Stimulated activated CD4-positive, alpha-beta T cell treated with anti-CD3 and anti-CD28 coated beads, Interleukin-4, amount 100 ng/mL, for 24 hours (primary cell): ENCODE measurements at places on chromosomes 6 and 20.

DNA sequence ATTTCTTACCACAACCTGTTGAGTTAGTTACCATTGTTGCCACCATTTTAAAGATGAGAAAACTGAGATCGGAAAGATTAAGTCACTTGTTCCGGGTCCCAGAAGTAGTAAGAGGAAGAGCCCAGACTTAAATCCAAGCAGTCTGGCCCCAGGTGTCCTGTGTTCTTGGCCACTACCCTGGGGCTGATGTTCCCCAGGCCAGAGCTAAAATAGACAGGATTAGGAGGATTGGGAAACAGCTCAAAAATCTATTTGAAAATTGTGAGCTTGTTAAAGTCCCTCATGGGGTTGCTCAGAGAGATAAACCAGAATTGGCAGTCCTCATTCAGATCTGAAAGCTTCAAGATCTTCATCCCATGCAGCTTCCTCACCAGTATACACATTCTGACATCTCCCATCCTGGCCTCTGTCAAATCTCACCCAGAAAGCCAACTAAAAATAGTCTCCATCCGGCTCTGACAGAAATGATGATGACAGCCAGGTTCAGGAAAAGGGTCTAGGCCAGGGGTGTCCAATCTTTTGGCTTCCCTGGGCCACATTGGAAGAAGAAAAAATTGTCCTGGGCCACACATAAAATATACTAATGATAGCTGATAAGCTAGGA is 62.0 kb downstream of the GFOD1 start:
- no peak for DNase-seq

DNA sequence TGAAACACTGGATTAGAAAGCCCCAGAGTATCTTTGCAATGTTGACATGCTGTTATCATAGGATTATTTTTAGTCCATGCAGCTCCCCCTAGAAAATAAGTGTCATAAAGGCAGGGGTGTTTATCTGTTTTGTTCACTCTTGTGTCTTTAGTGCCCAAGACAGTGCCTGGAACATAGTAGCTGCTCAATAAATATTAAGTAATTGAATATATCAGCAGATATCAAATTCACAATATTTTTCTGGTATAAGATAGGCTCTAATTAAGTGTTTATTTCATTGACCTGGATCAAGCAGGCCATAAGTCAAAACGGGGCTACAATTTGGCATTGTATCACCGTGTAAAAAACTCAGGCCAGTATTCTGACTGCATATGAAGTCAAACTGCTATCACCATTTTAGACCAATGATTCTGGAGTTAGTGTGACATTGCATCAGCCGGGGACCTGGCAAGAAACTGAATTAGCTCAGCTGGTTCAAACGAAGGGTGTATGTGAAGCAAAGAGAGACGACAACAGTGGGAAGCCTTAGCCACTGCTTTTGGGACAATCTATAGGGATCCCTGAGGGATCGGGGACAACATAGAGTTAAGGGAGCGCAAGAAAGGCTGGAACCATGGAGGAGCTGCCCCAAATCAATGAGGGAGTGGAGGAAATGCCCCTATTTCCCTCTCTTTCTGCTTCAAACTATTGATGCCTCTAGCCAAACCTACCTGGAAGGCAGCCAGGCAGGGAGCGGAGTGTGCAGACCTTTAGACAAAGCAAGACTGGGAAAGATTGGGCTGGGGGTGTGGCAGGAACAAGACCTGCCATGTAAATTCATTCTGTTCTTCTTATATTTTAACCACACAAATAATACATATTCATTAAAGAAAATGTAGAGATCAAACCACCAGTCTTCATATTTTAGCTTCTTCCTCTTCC is 112.2 kb downstream of the PLEKHG1 start:
- DNase-seq = no peak

- no peak for DNase-seq
Measured at GRCh38 chr6:133241901-133242636, 912 bp downstream of the EYA4 start.

DNA sequence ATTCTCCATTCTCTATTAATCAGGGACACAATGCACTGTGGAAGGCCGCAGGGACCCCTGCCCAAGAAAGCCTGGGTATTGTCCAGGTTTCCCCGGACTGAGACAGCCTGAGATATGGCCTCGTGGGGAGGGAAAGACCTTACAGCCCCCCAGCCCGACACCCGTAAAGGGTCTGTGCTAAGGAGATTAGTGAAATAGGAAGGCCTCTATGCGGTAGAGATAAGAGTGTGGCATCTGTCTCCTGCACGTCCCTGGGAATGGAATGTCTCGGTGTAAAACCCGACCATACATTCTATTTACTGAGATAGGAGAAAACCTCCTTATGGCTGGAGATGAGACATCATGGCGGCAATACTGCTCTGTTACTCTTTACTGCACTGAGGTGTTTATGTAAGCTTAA is 15.7 kb upstream of the EIF2S2 start:
- no peak for DNase-seq

- peak; percentile 55 for DNase-seq
Measured at GRCh38 chr20:35329435-35330139, 37.4 kb upstream of the FAM83C start.

DNA sequence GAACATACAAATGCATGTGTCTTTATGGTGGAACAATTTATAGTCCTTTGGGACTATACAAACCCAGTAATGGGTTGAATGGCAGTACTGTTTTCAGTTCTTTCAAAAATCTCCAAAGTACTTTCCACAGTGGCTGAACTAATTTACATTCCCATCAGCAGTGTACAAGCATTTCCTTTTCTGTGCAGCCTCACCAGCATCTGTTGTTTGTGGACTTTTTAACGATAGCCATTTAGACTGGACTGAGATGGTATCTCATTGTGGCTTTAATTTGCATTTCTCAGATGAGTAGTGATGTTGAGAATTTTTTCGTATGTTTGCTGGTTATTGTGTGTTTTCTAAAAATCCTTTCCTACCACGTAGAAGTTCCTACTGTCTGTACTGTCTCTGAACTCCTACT is 327.2 kb upstream of the ZFP64 start:
- DNase-seq = no peak

GRCh38 chr20:760751-761417 is 7.4 kb downstream of the SLC52A3 start:
- DNase-seq = peak; percentile 30

GRCh38 chr20:63521602-63522001 is 1.0 kb downstream of the PPDPF start:
- no peak for DNase-seq

DNA sequence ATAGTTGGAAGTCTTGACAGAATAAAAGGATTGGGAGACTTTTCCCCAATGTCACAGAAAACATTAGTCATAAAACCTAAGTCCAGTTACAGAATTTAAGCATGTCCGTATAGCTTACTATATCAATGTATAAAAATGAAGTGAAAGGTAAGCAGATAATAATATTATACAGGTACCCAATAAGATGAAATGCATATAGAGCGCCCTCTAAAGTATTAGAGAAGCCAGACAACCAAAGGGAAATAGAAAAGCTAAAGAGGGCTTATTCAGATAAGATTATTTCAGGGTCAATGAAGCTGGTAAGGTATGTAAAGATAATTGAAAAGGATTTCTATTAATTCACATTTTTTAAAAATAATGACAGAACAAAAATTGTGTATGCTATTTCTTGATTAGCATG is 947.7 kb upstream of the MAP3K7 start:
- no peak for DNase-seq

DNA sequence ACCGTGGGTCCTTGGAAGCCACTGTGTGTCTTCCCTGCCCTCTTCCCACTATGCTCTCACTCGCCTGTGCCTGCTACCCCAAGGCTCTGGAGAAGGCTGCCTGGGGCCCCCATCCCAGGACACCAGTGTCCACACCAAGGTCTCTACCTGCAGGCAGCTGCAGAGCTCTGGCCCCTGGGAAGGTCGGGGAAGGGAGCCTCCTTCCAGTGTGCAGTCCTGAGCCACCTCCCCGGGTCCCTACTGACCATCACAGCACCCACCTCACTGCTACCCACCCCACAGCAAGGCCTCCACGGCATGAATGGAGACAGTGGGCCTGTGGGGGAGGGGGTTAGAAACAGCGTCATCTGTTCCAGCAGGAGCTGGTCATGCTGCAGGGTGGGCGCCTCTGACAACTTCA is 35.6 kb downstream of the RBM38 start:
- DNase-seq = no peak

DNA sequence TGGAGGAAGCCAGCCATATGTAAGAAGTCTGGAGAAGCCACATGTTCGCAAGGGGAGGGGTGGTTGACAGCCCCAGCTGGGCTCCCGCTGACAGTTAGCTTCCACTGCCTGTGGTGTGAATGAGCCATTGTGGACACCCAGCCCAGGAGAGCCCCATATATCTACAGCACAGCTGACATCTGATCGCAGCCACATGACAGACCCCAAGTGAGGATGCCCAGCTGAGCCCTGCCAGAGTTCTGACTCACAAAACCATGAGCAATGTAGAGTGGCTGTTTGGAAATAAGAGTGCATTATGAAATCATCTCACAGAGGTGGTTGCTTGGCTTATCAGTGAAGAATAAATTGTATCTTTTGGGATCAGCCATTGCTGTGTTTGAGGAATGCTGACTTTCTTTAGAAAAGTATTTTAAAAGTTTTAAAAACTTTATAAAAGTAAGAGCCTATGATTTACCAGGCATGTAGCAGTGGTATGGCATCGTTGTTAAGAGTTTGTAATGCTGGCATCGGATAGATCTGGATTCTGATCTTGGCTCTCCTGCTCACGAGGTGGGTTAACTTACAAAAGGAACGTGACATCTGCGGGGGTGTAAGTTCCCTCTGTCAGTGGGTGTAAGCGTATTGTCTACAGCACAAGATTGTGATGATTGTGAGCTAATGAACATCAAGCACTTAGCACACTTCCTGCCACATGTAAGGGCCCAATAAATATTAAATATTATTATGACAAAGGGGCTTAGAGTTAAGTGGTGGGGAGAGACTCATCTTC is 24.1 kb downstream of the CFAP61 start:
- no peak for DNase-seq

- DNase-seq = no peak
Measured at GRCh38 chr20:43716757-43717615, 9.8 kb downstream of the GTSF1L start.

DNA sequence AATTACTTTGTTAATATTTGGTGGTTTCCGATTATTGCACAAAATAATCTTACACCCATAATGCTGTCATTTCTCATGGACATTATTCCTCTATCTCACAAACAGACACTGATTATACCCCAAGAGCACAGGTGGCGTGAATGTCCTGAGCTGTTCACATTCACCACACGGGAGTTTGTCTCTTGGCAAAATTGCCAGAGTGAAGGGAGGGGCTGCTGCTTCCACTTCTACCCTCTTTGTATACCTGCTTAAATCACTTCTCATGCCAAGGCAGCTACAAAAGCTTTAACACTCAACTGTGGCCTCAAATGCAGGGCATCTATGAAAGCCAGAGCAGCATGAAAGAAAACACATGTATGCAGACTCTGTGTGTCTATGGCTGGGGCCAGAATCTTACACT is 41.9 kb upstream of the SLA2 start:
- DNase-seq = no peak

DNA sequence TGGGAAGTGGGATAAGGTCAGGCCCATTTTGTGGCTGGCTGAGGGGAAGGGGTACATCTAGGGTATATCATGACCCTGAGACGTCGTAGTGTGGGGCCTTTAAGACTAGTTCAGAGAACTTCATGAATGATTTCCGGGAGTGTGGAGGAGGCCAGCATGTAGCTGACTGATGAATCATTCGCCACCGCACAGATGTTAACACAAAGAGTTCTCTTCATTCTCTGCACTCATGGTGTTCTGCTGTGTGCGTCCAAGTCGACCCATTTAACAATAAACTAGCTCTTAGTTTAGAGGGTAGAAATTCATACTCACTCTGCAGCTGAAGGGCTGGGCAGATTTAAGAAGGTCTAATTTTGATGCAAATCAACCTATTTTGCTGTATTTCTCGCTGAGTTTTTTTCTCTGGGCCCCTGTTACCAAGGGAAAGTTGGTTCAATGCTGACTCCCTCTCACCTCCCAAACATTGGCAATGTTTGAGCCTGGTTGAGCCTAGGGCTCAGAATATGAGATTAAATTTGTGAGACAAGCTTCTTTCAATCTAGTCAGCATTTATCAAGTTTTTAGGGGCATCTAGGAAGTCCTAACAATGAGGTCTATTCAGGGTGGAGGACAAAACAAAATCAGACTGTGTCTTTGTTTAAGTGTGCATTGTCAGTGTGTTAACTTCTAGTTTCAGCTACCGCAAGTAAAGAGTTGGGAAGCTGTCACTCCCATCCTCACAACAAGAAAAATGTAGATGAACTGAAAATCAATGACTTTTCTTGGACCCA is 106.8 kb upstream of the CBLN4 start:
- DNase-seq = no peak

DNA sequence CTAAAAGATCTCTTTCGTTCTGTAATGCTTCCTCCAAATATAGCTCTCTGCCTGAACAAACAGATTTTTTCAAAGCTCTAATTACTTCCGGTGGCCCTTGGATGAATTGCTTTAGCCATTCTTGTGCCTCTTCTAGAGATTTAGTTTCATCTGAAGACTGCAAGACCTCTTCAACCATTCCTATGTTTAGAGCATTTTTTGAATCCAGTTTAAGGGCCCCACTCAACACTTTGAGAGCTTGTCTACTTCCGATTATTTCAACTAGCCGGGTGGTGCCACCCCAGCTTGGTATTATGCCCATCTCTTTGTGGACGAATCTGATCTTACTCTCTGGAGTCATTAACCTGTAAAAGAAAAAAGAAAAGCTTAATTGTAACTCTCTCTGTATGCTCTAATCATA is 23.3 kb downstream of the RNF146 start:
- no peak for DNase-seq

GRCh38 chr6:144580771-144581170 is 295.6 kb downstream of the UTRN start:
- no peak for DNase-seq
